ENCODE measurements at places on chromosomes 3 and 15.

DNA sequence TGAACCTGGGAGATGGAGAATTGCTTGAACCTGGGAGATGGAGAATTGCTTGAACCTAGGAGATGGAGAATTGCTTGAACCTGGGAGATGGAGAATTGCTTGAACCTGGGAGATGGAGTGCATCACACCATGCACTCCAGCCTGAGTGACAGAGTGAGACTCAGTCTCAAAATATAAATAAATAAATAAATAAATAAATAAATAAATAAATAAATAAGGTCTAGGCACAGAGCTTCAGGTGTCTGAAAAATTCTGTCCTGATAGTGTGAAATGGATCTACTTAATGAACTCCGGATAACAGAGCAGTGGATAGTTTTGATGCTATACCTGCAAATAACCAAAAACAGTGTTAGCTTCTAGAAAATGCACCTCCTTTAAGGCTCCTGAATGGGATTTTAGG lies 24.3 kb upstream of the NUDT16 start:
- no peak for DNase-seq

DNA sequence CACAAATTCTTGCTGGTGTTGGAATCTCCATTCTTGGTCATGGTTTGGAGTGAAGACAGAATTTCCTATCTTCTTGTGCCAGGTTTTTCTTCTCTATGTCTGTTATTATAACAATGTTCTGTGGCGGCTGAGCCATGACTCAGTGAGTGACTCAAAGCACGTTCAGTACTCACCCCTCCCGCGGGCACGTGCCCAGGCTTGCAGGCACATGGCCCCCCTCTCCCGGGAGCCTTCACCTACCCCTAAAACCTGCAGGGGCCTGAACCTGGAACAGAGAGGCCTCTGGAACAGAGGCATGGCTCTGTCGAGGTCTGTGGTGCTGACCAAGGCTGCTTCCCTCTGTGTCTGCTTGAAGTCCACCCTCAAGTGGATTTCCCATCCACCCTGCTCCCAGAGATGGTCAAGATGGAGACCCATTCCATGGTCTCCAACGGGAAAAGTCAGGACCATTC lies 27.6 kb downstream of the PLXNB1 start:
- DNase-seq = no peak

DNA sequence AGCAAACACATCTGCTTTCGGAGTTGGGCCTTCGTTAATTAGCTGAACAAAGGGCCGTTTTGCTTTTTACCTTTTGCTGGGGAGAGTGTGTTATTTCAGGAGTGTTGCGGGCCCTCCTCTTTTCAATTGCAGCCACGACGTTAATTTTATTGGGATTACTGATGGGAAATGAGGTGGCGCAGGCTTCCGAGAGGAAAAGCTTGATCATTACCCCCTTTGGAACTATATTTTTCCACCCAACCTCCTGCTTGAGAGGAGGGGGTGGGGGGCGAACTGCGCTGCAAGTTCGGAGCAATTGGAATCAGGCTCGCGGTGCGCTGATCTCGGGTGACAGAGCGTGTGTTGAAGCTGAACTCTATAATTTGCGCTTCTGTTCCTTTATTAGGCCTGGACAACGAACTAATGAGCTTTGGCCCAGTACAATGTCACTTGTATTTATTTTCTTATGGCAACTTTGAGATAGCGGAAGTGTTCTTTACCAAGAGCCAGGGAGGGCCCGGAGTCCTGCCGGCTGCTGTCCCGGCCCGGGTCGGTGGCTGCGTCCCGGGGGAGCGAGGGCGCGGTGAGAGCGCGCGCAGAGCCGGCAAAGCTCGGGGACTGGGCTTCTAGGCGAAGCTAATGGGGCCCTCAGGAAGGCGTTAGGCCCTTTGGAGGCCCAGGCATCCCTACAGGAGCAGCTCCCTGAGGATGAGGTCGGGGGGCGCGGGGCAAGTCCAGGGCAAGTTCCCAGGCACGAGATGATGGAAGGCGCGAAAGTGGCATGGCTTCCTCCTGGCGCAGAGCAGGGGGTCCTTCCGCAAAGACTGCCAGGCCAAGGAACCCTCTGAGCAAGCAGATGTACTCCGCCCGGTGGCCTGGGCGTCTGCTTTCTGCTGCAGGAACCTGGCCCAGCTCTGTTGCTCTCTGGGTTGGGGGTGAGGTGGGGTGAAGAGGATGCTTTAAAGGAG lies 12.9 kb downstream of the NR2F2 start:
- DNase-seq = no peak

GRCh38 chr15:75776065-75776423 lies 63.4 kb upstream of the CSPG4 start:
- no peak for DNase-seq

DNA sequence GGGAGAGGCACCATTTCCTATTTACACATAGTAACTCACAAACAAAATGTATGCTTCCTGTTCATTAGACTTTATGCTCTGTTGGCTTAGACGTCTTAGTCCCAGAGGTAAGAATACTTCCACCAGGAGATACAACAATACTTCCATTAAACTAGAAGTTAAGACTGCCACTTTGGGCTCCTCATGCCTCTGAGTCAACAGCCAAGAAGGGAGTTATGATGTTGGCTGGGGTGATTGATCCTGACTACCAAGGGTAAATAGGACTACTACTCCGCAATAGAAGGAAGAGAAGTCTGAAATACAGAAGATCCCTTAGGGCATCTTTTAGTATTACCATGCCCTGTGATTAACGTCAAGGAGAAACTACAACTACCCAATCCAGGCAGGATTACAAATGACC lies 43.5 kb upstream of the ABI3BP start:
- no peak for DNase-seq

DNA sequence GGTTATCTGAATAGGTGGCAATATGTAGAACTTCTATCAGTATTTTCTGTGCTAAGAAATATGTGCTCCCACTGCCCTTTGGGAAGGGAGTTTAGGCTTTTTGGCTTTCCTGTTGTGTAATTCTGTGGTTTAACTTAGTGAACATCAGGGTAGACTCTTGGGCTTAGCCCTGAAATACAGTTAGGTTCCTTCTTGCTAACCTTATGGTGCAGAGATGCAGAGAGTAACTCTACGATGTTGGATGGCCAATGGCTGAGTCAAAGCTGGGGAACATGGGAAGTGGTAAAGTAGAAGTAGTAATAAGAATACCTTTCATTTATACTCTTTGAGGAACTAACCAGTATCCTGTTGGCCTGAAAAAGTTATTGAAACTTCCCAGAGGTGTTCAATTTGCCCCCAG lies 80.8 kb upstream of the IL12A start:
- DNase-seq = no peak

GRCh38 chr15:57237301-57237642 lies 139.0 kb upstream of the CGNL1 start:
- no peak for DNase-seq

GRCh38 chr3:191240486-191240885 lies 41.4 kb downstream of the OSTN start:
- DNase-seq = no peak

Data from stimulated activated CD8-positive, alpha-beta memory T cell treated with anti-CD3 and anti-CD28 coated beads, Interleukin-15, amount 100 ng/mL, for 24 hours (primary cell).